ENCODE measurements at places on chromosomes 12 and 14. TPM values are rescaled to one million over a fixed set of nuclear protein-coding genes. Genes with fewer than 3 reads are reported as not detected.

The TMEM263 gene
- total RNA-seq: 19.6 TPM

The CYP27B1 gene
- total RNA-seq: 1.7 TPM

The BCL11B gene
- total RNA-seq: 11.5 TPM

The UBE2N gene
- total RNA-seq: 52.5 TPM

The KRT3 gene
- not detected for total RNA-seq

The ERBB3 gene
- total RNA-seq: 53.8 TPM

The CCDC88C gene
- total RNA-seq: 42.2 TPM

The CLEC6A gene
- not detected for total RNA-seq

The HDAC7 gene
- 67.0 TPM for total RNA-seq

The FAM222A gene
- 1.5 TPM for total RNA-seq

DNA sequence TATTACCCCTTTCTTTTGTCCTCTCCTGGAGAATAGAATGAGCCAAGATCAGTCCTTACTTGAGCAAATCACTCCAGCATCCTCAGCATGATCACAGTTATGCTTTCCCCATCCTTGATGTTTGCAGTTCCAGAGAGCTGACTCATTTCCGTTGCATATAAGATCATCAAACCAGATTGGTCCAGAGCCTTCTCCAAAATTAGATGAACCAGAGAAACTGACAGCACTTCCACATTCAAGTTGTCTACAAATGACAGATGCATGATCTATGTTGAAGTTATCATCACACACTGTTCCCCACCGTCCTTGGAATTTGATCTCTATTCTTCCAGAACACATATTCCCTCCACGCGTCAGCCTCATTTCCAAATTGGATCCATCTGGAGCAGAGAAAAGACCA is 4.8 kb downstream of the CD163 start:
- H3K36me3 ChIP-seq: no peaks in the 10 kb centered on the region
- DNase-seq: no peak
- H3K27ac ChIP-seq: no peak overlapping the region
- no peaks in the 10 kb centered on the region for H3K27me3 ChIP-seq
- no peak overlapping the region for H3K4me3 ChIP-seq

- peaks cover 19% of the 10 kb centered on the region for H3K4me1 ChIP-seq
- no peak overlapping the region for H3K27ac ChIP-seq
- no peaks in the 10 kb centered on the region for H3K36me3 ChIP-seq
- peak overlapping the region; percentile 7 for H3K4me3 ChIP-seq
Observed at GRCh38 chr14:76376878-76377734, 1.2 kb downstream of the ESRRB start.

GRCh38 chr12:53499266-53500141 is at the start of gene MAP3K12:
MAP3K12 (minus strand) TSS chr12:53499458; CDS start chr12:53487391, 12,067 bp downstream.
- H3K27me3 ChIP-seq: no peaks in the 10 kb centered on the region
- H3K4me1 ChIP-seq: peaks cover 67% of the 10 kb centered on the region
- peak within 1 kb of the TSS; percentile 99 for H3K27ac ChIP-seq
- H3K4me3 ChIP-seq: peak within 1 kb of the TSS; percentile 64
- H3K36me3 ChIP-seq: no peaks in the 10 kb centered on the region

GRCh38 chr14:47226877-47227520 is 448.4 kb downstream of the MDGA2 start:
- H3K4me3 ChIP-seq: no peak overlapping the region
- no peak overlapping the region for H3K27ac ChIP-seq
- H3K4me1 ChIP-seq: no peaks in the 10 kb centered on the region
- no peak for DNase-seq
- no peaks in the 10 kb centered on the region for H3K27me3 ChIP-seq

- H3K36me3 ChIP-seq: no peaks in the 10 kb centered on the region
- no peaks in the 10 kb centered on the region for H3K4me1 ChIP-seq
- no peak overlapping the region for H3K4me3 ChIP-seq
- H3K27ac ChIP-seq: no peak overlapping the region
Observed at GRCh38 chr12:46342562-46343033, 30.0 kb downstream of the SLC38A2 start.

DNA sequence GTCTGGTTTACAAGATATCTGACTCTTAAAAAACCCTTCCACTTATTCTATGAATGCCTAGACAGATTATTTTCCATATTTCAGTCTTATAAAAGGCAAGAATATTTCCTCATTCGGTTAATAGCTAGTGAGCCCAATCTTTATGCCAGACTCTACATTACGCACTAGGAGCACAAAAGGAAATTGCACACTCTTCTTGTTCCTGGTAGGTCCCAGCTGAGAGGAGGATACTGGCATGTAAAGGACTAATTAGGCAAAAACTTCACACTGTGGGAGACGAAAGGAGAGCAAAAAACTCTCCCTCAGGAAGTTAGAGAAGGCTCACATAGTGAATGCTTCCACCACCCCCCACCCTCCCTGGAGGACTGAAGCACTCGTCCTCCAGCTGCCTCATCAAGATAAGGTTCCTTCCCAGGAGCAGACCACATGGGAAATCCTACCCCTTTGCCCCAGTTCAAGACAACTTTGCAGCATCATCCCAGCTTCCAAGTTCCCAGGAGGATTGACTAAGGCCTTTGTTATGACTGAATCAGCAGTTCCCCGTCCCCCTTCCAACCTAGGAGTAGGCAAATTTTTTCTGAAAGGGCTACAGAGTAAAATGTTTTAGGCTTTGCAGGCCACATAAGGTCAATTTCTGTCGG is 14.5 kb downstream of the CAPZA3 start:
- peaks cover 13% of the 10 kb centered on the region for H3K4me1 ChIP-seq
- H3K4me3 ChIP-seq: no peak overlapping the region
- no peaks in the 10 kb centered on the region for H3K36me3 ChIP-seq
- no peaks in the 10 kb centered on the region for H3K27me3 ChIP-seq
- no peak overlapping the region for H3K27ac ChIP-seq

DNA sequence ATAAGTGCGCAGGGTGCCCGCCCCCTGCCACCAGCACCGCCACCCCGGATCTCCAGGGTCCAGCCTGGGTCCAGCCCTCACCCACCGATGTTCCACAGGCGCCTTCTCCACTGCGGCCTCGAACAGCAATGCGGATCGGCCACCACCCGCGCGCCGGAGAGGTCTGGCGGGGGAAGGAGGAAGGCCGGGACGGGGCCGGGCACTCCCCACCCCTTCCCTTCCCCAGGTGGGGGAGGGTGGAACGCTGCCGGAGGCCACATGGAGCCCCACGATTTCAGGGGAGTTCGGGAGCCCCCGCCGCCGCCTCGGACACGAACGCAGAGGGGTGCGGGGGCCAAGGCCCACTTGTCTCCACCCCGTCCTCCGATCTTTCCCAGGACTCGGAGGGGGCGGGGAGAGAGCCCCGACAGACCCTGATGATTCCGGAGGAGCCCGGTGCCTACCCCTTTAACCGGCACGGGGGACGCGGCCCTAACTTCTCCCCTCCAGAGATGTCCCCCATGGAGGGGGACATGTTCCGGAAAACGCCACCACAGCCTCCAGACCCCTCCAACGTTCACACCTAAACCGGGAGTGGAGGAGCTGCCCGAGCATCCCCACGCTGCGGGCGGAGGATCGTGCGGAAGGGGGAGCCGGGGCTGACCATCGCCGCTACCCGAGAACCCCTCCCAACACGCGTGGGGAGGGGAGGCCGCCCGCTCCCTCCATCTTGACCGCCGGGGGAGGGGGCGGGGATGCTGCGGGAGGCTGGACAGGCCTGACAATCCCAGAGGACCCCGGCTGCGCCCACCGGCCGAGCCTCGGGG is 1.1 kb downstream of the ATXN2 start:
- H3K4me3 ChIP-seq: peak overlapping the region; percentile 65
- H3K36me3 ChIP-seq: no peaks in the 10 kb centered on the region
- DNase-seq: no peak

DNA sequence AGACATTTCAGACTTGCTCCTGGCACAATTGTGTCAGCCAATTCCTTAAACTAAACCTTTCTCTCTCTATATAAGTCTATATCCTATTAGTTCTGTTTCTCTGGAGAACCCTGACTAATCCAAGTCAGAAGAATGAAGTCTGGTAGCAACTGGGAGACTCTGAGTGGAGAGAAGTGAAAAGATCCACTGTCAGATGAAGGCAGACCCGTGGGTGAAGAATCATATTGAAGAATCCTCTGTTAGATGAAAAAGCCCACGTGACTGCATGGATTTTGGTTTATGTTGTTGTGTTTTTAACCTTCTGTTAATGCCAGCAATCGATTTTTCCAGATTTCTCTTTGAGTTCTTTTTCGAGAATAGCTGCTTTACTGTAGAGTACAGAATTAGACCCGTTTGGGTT is 29.5 kb upstream of the APOLD1 start:
- H3K4me3 ChIP-seq: no peak overlapping the region
- H3K4me1 ChIP-seq: no peaks in the 10 kb centered on the region
- no peak overlapping the region for H3K27ac ChIP-seq
- no peak for DNase-seq
- H3K36me3 ChIP-seq: no peaks in the 10 kb centered on the region
- no peaks in the 10 kb centered on the region for H3K27me3 ChIP-seq

GRCh38 chr12:62799126-62799736 is 135.7 kb downstream of the PPM1H start:
- DNase-seq: no peak
- H3K36me3 ChIP-seq: no peaks in the 10 kb centered on the region
- H3K27ac ChIP-seq: no peak overlapping the region
- no peak overlapping the region for H3K4me3 ChIP-seq
- H3K27me3 ChIP-seq: no peaks in the 10 kb centered on the region
- no peaks in the 10 kb centered on the region for H3K4me1 ChIP-seq

DNA sequence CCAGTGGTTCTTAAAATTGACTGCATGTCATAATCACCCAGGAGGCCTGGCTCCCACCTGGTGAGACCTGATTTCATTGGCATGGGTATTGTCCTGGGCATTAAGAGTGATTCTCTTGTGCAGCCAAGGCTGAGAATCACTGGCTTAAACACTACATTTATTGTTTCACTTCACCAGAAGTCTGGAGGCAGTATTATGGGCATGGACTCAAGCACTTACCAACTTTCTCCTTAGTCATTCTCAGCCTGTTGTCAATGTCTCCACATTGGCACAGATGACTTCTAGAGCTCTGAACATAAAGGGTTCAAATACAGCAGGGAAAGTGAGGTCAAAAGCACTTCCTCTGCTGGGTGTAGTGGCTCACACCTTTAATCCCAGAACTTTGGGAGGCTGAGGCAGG is 25.6 kb upstream of the GCH1 start:
- H3K27me3 ChIP-seq: no peaks in the 10 kb centered on the region
- H3K4me3 ChIP-seq: no peak overlapping the region
- no peaks in the 10 kb centered on the region for H3K4me1 ChIP-seq
- DNase-seq: no peak
- no peaks in the 10 kb centered on the region for H3K36me3 ChIP-seq
- no peak overlapping the region for H3K27ac ChIP-seq

- H3K36me3 ChIP-seq: no peaks in the 10 kb centered on the region
- H3K4me3 ChIP-seq: no peak overlapping the region
- no peak overlapping the region for H3K27ac ChIP-seq
- DNase-seq: no peak
- H3K27me3 ChIP-seq: no peaks in the 10 kb centered on the region
- peaks cover 9% of the 10 kb centered on the region for H3K4me1 ChIP-seq
Observed at GRCh38 chr12:92470608-92471021, 232.2 kb upstream of the PLEKHG7 start.

GRCh38 chr14:61417883-61418455 is 96.6 kb downstream of the PRKCH start:
- no peak for DNase-seq
- peaks cover 33% of the 10 kb centered on the region for H3K4me1 ChIP-seq
- no peaks in the 10 kb centered on the region for H3K27me3 ChIP-seq
- H3K27ac ChIP-seq: peak overlapping the region; percentile 10
- H3K36me3 ChIP-seq: no peaks in the 10 kb centered on the region

GRCh38 chr14:54337314-54337713 is 59.5 kb upstream of the CDKN3 start:
- H3K36me3 ChIP-seq: no peaks in the 10 kb centered on the region
- peaks cover 4% of the 10 kb centered on the region for H3K4me1 ChIP-seq
- DNase-seq: no peak
- no peak overlapping the region for H3K4me3 ChIP-seq
- H3K27me3 ChIP-seq: no peaks in the 10 kb centered on the region
- no peak overlapping the region for H3K27ac ChIP-seq

GRCh38 chr12:117064596-117064995 is 34.6 kb downstream of the TESC start:
- H3K36me3 ChIP-seq: no peaks in the 10 kb centered on the region
- DNase-seq: no peak
- no peaks in the 10 kb centered on the region for H3K4me1 ChIP-seq
- H3K27me3 ChIP-seq: no peaks in the 10 kb centered on the region
- H3K4me3 ChIP-seq: no peak overlapping the region

GRCh38 chr12:112164011-112164660 is 38.8 kb downstream of the TRAFD1 start:
- H3K36me3 ChIP-seq: peaks cover 60% of the 10 kb centered on the region
- no peak for DNase-seq
- H3K27ac ChIP-seq: no peak overlapping the region

DNA sequence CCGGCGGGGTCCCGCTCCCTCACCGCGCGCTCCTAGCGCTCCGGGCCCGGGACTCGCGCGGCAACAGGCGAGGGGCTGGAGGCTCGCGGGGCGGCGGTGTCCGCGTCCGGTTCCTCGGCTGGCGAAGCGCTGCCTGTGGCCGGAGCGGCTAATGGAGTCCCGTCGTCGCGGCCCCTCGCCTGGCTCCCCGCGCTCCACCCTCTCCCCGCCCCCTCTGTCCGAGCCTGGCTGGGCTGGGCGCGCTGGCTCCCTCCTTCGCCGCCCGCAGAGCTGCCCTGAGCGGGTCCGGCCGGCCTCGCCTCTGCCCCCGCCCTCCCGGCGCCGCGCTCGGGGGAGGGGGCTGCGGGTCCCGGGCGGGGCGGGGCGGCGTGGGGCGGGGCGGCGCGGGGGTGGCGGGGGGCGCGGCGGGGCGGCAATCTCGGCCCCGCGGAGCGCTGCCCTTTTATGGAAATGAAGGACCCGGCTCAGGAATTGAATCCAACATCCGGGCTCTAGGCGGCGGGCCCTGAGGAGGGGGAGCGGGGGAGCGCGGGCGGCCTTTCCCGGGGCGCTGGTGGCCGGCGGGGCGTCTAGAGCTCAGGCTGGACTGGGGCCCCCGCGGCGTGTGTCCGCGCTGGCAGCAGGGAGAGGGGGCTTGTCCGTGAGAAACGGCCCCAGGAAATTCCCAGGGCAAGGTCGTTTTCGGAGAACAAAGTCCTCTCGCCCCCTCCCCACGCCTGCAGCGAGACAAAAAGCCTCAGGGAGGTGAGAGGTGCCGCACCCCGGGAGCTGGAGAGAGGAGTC is at the start of gene FERMT2:
TSS of gene FERMT2 (minus strand) at position 153 of the 783 bp plus-strand sequence. CDS start 482 bp downstream, outside the sequence.
- H3K36me3 ChIP-seq: no peaks in the 10 kb centered on the region
- peaks cover 21% of the 10 kb centered on the region for H3K4me1 ChIP-seq
- DNase-seq: no peak
- H3K4me3 ChIP-seq: peak within 1 kb of the TSS; percentile 89
- H3K27ac ChIP-seq: peak within 1 kb of the TSS; percentile 98

All from vagina (tissue), 2 donors.